ENCODE measurements at places on chromosomes 3 and 15. TPM values are rescaled to one million over a fixed set of nuclear protein-coding genes. Genes with fewer than 3 reads are reported as not detected.

A4GNT gene
- total RNA-seq = 0.05 TPM

DNA sequence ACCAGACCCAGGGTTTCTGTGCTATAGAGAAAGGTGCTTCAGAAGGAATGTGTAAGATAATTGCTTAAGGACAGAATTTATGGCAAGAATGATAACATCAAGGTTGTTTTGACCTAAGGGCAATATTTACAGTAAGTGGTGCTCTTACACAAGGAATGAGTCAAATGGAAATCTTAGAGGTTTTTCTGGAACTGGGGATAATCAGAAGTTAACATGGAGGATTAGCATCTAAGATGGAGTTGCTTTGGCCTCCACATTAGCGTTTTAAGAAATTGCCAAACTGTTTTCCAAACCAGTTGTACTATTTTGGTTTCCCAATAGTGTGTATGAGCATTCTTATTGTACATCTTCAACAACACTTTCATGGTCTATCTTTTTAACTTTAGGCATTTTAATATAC is 3.1 kb downstream of the WDR93 start:
- H3K4me1 ChIP-seq = peaks cover 10% of the 10 kb centered on the region
- no peak overlapping the region for H3K27ac ChIP-seq
- no peak for DNase-seq
- no peaks in the 10 kb centered on the region for H3K36me3 ChIP-seq

PDZRN3 gene
- 4.3 TPM for total RNA-seq

- no peak overlapping the region for H3K27ac ChIP-seq
- no peak for DNase-seq
- H3K4me3 ChIP-seq = no peak overlapping the region
- no peaks in the 10 kb centered on the region for H3K36me3 ChIP-seq
- no peaks in the 10 kb centered on the region for H3K27me3 ChIP-seq
- no peaks in the 10 kb centered on the region for H3K4me1 ChIP-seq
Measured at GRCh38 chr15:95377258-95377852, 953.1 kb upstream of the NR2F2 start.

- no peaks in the 10 kb centered on the region for H3K36me3 ChIP-seq
- H3K27me3 ChIP-seq = no peaks in the 10 kb centered on the region
- H3K4me1 ChIP-seq = no peaks in the 10 kb centered on the region
- H3K27ac ChIP-seq = no peak overlapping the region
- H3K4me3 ChIP-seq = no peak overlapping the region
Measured at GRCh38 chr3:165170236-165170635, 25.9 kb downstream of the SLITRK3 start.

DNA sequence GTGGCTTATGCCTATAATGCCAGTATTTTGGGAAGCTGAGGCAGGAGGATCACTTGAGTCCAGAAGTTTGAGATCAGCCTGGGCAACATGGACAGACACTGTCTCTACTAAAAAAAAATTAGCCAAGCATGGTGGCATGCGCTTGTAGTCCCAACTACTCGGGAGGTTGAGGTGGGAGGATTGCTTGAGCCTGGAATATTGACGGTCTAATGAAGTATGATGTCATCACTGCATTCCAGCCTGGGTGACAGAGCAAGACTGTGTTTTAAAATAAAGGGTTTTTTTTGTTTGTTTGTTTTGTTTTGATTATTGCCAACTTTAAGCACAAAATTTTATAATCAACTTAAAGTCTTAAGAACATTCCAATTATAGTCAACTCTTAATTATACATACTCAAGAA is 6.8 kb downstream of the PLSCR1 start:
- no peak overlapping the region for H3K4me3 ChIP-seq
- H3K27me3 ChIP-seq = no peaks in the 10 kb centered on the region
- DNase-seq = no peak

- no peak for DNase-seq
- H3K4me1 ChIP-seq = no peaks in the 10 kb centered on the region
- H3K27ac ChIP-seq = no peak overlapping the region
Measured at GRCh38 chr3:99439892-99440291, 198.5 kb upstream of the COL8A1 start.

DNA sequence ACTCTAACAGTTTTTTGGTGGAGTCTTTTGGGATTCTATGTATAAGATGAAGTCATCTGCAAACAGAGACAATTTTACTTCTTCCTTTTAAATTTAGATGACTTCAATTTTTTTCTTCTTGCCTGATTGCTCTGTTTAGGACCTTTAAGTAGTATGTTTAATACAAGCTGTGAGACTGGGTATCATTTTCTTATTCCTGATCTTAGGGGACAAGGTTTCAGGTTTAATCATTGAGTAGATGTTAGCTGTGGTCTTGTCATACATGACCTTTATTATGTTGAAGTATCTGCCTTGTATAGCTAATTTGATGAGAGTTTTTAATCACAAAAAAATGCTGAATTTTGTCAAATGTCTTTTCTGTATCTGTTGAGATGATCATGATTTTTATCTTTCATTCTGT is 20.6 kb downstream of the GRM2 start:
- no peak overlapping the region for H3K27ac ChIP-seq
- DNase-seq = no peak
- H3K27me3 ChIP-seq = no peaks in the 10 kb centered on the region

GRCh38 chr15:32942401-32942841 is 224.6 kb downstream of the GREM1 start:
- no peak overlapping the region for H3K4me3 ChIP-seq
- no peaks in the 10 kb centered on the region for H3K36me3 ChIP-seq
- H3K27me3 ChIP-seq = no peaks in the 10 kb centered on the region
- no peak overlapping the region for H3K27ac ChIP-seq
- no peak for DNase-seq

DNA sequence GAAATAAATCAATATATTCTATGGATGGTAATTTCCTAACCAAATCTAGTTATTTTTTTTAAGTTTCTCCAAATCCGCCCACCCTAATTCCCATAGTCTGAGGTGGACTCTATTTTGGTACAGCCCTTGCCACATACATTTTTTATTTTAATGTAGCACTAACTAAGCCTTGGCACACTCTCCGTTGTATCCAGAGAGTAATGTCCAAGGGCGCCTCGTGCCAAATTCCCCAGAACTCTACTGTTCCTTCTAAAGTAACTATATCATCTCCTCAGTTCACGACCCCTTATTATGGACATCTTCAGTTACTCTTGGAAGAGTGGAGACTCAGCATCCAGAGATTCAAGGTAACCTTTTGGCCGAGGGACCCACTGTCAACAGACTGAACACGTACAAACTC is 1.3 kb downstream of the VGLL3 start:
- H3K4me3 ChIP-seq = no peak overlapping the region
- no peak for DNase-seq
- H3K27ac ChIP-seq = no peak overlapping the region
- peaks cover 4% of the 10 kb centered on the region for H3K4me1 ChIP-seq
- peaks cover 12% of the 10 kb centered on the region for H3K27me3 ChIP-seq

DNA sequence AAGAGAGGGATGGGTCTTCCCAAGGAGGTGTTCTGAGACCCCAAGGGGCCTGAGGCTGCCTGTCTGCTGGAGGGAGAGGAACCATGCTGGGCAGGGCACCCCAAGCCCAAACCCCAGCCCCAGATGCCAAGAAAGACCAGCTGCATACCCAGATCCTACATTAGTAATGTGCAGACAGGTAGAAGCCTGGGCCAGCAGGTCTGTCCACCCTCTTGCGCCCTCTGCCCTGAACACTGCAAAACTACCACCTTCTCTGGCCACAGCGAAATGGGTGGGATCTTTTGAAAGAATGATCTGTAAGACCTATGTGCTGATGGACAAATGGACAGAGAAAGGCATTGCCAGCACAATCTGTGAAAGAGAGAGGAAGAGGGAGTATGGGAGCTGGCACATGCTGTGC is 283.2 kb downstream of the EPHB1 start:
- H3K36me3 ChIP-seq = no peaks in the 10 kb centered on the region
- no peak for DNase-seq
- H3K27ac ChIP-seq = no peak overlapping the region
- no peak overlapping the region for H3K4me3 ChIP-seq
- H3K27me3 ChIP-seq = no peaks in the 10 kb centered on the region

Data from thymus (tissue), 14 donors.